Activated naive CD4-positive, alpha-beta T cell treated with anti-CD3 and anti-CD28 coated beads, Interleukin-2, amount 10 ng/mL, durations not matched to agents 5 hours and 36 hours (primary cell): ENCODE measurements at places on chromosomes 4 and X. TPM values are rescaled to one million over a fixed set of nuclear protein-coding genes. Genes with fewer than 3 reads are reported as not detected.

CLNK gene
- 0.15 TPM for total RNA-seq

GPC3 gene
- total RNA-seq: 1.0 TPM

PASD1 gene
- not detected for total RNA-seq

HTT-AS gene
- total RNA-seq: not detected

CT55 gene
- not detected for total RNA-seq
